ENCODE measurements at places on chromosomes 3 and 15. TPM values are rescaled to one million over a fixed set of nuclear protein-coding genes. Genes with fewer than 3 reads are reported as not detected.

DNA sequence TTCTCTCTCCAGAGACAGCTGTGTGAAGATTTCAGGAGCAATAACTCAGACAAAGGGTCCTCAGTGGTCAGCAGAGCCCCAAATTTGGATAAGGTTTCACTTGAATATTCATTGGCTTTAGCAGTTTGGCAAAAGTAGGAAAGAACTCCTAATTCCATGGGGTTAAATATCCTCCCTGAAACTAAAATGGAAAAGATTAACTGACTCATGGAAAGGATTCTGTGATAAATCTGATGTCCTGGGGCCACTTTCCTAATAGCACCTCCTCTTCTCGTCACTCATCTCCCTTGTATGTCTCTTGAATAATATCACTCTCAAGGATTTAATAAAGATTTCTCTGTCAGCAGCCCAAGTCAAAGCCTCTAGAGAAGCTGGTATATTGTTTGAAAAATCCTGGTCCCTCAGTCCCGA lies 33.3 kb upstream of the TBC1D23 start:
- no peak for ATAC-seq

- ATAC-seq: peak; percentile 47
Measured at GRCh38 chr15:74531144-74531811, 9.7 kb upstream of the ARID3B start.

DNA sequence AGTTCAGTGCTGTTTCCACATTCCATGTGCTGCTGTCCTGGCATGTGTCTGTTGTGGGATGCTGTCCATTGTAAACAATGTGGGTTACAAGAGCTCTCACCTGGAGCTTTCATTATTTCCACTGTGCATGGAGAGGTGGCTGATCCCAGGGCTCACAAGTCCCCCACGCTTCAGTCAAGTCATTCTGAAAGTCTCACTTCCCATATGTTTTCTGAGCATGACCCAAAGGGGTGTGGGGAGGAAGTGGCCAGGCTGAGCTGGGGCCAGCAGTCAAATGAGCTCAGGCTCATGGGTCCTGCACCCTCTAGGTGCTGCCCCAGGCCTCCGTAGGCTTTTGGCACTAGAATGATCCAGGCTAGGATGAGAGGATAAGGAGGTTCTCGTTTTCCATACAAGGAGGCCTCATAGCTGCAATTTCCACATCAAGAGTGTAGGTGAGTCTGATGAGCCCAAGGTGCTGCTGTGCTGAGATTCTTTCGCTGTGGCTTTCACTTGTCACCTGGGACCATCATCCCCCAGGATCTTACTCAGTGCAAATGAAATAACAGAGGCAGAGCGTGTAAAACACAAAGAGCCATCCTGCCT lies 22.0 kb downstream of the STARD5 start:
- ATAC-seq: peak; percentile 22

DNA sequence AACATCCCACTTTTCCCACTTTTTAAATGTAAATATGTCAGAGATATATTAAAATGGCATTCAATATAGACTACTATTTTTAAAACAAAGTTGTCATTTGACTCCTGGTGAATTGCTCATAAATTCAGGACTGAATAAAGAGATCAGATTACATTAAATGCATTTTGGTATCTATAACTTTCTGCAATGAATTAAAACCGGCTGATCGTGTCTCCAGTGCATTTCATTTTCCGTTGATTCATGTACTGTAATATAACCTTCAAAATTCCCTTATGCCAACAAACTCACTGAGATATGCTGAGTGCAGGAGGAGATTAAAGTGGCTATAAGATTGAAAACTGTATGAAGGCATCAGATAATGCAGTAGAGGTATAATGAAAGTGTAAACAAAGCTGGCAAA lies 361.1 kb upstream of the CDIN1 start:
- no peak for ATAC-seq

The GOLGA6L7 gene
- not detected for total RNA-seq

DNA sequence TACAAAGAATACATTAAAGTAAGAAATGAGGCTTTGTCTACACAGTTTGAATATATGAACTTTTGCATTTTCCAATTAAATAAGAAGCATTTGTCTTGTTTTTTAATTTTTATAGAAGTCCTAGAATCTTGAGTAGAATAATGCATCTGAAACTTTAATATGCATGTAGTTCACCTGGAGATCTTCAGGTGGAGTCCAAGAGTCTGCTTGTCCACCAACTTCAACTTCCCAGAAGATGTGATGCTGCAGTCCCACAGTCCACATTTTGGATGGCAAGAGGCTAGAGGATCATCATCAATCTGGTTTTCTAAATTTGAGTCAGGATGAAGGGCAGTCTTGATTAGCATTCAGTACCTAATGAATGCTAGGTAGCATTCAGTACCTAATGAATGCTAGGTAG lies 357.6 kb upstream of the SOX2 start:
- no peak for ATAC-seq

The TBCCD1 gene
- total RNA-seq: 6.6 TPM

GRCh38 chr3:38337703-38338102 lies 8.9 kb upstream of the XYLB start:
- no peak for ATAC-seq

- ATAC-seq: no peak
Measured at GRCh38 chr15:46278486-46279090, 643.8 kb downstream of the SQOR start.

GRCh38 chr3:184600685-184601377 lies 39.2 kb downstream of the EPHB3 start:
- peak; percentile 86 for ATAC-seq

GRCh38 chr15:93428150-93428549 lies 339.1 kb upstream of the RGMA start:
- ATAC-seq: peak; percentile 97

- ATAC-seq: no peak
Measured at GRCh38 chr3:18752273-18752934, 327.3 kb upstream of the SATB1 start.

GRCh38 chr3:191470080-191470479 lies 9.1 kb downstream of the PYDC2 start:
- no peak for ATAC-seq

DNA sequence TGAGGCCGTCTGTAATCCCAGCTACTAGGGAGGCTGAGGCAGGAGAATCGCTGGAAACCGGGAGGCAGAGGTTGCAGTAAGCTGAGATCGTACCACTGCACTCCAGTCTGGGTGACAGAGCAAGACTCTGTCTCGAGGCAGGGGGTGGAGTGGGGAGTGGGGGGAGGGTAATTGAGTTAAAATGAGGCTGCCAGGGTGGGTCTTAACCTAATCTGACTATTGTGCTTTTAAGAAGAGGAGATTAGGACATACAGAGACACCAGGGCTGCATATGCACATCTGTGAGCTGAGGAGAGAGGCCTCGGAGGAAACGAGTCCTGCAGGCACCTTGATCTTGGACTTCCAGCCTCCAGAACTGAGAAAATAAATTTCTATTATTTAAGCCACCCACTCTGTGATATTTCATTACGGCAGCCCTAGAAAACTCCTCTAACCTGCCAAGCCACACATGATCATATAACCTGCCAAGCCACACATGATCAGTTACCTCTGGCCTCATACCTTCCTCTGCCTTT lies 197.0 kb downstream of the THSD4 start:
- ATAC-seq: no peak

- ATAC-seq: no peak
Measured at GRCh38 chr3:170961616-170962400, 53.4 kb upstream of the EIF5A2 start.

DNA sequence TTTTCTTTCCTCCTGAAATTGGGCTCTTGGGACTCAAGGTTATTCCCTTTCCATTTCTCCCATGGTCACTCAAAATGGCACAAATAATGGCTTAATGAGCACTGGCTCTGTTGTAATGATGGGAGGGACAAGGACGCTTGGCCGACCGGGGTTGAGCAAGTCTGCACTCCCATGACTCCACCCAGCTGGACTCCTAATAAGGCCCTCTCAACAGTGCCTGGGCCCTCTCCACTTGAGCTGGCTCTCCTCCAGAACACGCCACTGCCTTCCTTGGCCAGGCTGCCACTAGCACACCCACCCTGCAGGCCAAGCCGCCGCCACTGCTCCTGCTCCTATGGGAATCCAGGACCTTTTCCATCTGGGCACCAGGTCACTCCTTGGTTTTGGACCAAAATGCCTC lies 42.3 kb downstream of the ADCY5 start:
- ATAC-seq: peak; percentile 28

DNA sequence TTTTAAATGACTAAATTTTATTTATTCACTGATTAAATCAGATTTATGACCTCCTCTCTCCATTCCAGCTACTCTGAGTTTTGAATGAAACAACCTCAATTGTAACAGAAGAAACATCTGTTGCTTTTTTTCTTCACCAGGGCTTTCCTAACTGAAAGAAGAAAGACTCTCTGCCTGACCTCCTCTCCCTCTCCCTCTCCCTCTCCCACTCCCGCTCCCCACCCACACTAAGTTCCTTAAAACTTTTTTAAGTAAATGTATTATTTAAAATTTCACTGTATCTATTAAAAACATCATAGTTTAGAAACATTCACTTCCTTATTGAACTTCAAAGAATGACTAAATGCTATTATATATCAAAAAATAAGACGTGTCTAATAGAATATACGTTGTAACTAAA lies 122.0 kb downstream of the TFDP2 start:
- ATAC-seq: no peak

The GREM1 gene
- 9.2 TPM for total RNA-seq

GRCh38 chr3:139774560-139775302 lies 97.0 kb upstream of the NMNAT3 start:
- ATAC-seq: no peak

- ATAC-seq: peak; percentile 2
Measured at GRCh38 chr15:45199136-45199810, 11.5 kb upstream of the SHF start.

The TRAK1 gene
- 21.2 TPM for total RNA-seq

DNA sequence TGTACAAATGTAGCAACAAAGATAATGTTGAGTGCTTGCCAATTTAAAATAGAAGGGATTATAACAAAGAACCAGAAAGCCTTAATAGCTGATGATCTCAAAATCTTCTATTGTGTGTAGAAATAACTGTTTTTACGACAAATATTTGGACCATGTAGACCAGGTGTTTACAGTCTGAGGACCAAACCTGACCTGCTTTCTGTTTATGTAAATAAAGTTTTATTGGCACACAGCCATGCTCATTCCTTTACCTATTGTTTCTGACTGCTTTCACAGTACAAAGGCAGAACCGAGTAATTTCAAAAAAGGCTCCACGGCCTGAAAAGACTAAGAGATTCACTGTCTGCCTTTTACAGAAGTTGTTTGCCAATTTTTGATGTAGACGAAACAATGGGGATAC lies 91.8 kb downstream of the GOLIM4 start:
- ATAC-seq: no peak
